ENCODE measurements at places on chromosomes 5 and 9.

DNA sequence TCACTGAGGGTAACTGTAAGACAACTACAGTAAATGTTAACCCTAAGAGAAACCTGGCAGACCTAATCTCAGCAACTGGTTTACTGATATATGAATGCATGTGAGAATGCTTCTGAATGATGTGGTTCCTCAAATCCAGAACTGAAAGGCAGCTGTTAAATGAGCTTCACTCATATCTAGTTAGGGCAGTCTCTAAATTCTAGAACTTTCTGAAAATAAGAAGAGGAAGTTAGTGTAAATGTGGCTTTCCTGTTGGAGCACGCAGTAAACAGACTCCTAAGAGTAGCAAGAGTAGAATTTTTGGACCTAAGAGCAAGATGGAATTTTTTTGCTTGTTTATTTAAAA is 117.9 kb upstream of the KCNN2 start:
- no peak for DNase-seq

DNA sequence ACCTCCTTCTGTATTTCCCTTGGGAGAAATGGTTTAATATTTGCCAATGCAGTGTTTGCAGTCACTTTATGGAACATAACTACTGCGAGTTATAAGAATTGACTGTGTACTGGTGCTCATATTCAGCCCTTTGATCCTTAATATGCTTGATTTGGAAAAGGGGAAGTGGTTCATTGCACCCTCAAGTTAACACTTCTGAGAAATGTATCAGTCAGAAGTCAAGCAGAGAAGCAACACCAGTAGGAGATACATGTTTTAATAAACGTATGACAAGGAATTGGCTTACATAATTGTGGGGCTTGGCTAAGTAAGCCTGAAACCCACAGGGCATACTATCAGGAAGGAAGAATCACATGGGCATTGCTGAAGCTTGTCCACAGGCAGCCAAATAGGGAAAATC is 131.0 kb upstream of the SPRY4 start:
- DNase-seq, result peak; percentile 17

DNA sequence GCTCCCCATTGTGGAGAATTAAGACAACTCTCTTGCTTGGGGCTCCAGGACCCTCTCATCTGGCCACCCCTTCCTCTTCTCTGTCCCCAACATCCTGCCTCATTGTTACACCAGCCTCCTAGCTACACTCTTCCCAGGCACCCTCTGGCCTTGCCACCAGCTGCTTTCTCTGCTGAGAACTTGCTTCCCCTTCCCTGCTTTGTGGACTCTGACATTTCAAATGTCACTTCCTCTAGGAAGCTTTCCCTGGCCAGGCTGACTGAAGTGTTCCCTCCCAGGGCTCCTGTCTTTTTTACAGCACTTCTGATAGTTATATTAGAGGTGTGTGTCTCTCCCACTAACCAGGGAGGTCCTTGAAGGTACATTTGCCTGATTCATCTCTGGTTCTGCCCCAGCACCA is 194.0 kb upstream of the KLF4 start:
- DNase-seq, result no peak

DNA sequence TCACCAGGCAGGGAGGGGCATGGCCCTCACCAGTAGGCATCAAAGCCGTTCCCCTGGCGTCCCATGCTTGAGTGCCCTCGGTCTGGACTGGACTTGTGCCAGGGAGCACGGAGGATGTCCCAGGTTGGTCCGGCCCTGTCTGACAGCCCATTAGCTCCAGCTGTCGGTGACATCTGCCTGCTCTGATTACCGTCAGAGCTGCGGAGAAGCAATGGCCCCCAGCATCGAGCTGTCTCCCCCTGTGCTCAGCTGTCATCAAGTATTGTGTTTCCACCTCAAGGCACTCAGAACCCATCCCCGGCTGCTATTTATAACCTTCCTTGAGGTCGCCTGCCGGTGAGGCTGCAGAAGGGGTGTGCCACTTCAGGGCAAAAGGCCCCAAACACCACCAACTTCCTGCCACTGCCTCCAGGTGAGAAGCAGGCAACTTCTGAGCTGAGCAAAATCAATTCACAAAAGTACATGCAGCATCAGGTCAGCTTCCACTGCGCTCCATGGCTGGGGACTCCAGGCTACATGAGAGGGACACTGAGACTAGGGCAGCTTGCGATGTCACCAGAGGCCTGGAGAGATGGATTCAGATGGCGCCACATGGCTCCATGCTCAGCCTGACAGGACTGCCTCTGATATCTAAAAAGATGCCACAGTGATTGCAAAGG is 142.7 kb downstream of the C5orf15 start:
- DNase-seq, result peak; percentile 77

DNA sequence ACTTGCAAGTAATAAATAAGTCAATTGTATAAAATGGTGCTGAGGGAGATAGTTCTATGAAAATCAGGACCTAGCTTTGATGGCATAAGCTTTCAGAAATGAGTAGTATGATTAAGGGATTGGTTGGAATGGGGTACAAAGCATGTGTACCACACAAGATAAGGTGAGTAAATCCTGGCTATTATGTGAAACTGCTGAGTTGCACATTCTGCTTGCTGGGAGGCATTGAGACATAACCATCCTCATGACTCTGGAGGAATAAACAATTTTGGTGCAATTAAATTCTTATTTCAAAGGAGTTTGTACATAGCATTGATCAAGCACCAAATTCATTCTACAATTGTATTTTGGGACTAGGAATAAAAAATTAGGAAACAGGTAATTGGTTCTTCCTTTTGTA is 755.2 kb upstream of the ACO1 start:
- DNase-seq, result no peak

- no peak for DNase-seq
Observed at GRCh38 chr5:9619331-9620092, 10.6 kb downstream of the TAS2R1 start.

DNA sequence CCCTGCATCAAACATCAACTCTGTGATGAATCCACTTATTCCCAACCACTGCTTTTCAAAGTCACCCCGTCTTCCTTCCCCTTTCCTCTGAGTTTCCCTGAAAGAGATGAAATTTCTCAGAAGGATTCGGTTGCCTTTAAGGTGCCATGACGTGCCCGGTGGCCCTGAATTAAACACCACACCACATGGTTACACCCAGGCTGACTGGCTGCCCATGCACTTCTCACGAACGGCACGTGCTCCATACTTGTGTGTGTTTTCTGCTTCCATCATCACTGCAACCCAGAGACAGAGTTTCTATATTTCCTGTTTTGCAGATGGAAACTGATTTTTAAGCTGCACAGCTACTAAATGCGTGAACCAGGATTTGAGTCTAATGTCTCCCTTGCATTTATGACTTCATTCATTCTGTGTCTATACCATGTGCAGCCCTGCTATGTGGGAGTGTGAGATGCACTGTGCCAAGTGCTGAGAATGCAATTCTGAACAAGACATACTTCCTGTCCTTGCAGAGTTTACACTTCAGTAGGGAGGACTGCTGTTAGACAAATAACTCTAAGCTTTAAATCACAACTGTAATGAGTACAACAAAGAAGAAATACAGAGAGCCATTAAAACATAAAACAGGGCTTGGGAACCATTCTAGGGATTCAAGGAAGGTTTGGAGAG is 162.9 kb downstream of the NXNL2 start:
- DNase-seq, result no peak
